ENCODE measurements at places on chromosomes 1 and 21. TPM values are rescaled to one million over a fixed set of nuclear protein-coding genes. Genes with fewer than 3 reads are reported as not detected.

- H3K36me3 ChIP-seq: peaks cover 23% of the 10 kb centered on the region
- no peak for ATAC-seq
- H3K27me3 ChIP-seq: no peaks in the 10 kb centered on the region
- no peak overlapping the region for H3K4me3 ChIP-seq
- no peaks in the 10 kb centered on the region for H3K4me1 ChIP-seq
These were observed 15.1 kb downstream of the CYP4B1 start for GRCh38 chr1:46813858-46814396.

- H3K27me3 ChIP-seq: no peaks in the 10 kb centered on the region
- ATAC-seq: no peak
- no peak overlapping the region for H3K4me3 ChIP-seq
- H3K36me3 ChIP-seq: no peaks in the 10 kb centered on the region
These were observed 113.5 kb downstream of the XCL2 start for GRCh38 chr1:168430321-168430720.

- no peaks in the 10 kb centered on the region for H3K36me3 ChIP-seq
- no peaks in the 10 kb centered on the region for H3K4me1 ChIP-seq
- ATAC-seq: no peak
- no peak overlapping the region for H3K4me3 ChIP-seq
These were observed 178.8 kb downstream of the NR5A2 start for GRCh38 chr1:200206340-200206739.

ADORA3 gene
- 3.4 TPM for total RNA-seq

DNA sequence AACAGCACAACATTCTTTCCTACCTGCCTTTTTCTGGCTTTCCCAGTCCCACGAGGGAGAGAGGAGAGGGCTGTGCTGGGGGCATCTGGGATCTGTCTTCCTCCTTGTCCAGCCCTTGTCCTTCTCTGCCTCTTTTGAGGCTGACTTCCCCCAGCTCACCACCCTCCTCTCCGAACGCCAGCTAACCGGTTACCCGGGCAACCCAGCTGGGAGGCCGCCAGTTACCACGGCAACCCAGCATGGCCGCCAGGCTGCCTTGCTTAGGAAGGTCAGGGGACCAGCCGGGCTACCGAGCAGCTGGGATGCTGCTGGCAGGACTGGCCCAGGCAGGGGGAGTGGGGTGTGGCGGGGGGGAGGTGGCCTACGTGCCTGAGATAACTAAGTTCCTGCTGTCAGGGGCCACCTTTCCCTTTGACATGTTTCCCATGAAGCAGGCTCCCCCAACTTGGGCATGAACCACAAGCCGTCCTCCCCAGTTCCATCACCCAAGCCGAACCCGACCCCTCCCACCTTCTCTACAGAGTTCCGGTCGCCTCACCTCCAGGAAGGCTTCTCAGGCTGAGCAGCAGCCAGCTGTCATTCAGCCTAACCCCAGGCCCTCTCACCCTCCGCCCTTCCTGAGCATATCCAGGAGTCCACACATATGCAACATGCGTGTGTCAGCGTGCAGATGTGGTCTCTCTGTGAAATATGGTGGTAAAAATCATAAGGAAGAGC, 8.7 kb downstream of the PLEKHA6 start:
- peaks cover 36% of the 10 kb centered on the region for H3K4me1 ChIP-seq
- peak; percentile 66 for ATAC-seq
- H3K27ac ChIP-seq: peak overlapping the region; percentile 53
- H3K27me3 ChIP-seq: peaks cover 47% of the 10 kb centered on the region
- H3K4me3 ChIP-seq: no peak overlapping the region
- no peaks in the 10 kb centered on the region for H3K36me3 ChIP-seq

AMY1B gene
- not detected for total RNA-seq

- no peak overlapping the region for H3K4me3 ChIP-seq
- H3K4me1 ChIP-seq: peaks cover 11% of the 10 kb centered on the region
- no peak overlapping the region for H3K27ac ChIP-seq
- no peaks in the 10 kb centered on the region for H3K36me3 ChIP-seq
These were observed 16.2 kb upstream of the GPR157 start for GRCh38 chr1:9145021-9145668.

- no peaks in the 10 kb centered on the region for H3K27me3 ChIP-seq
- peak; percentile 28 for ATAC-seq
- H3K27ac ChIP-seq: peak overlapping the region; percentile 59
- no peaks in the 10 kb centered on the region for H3K36me3 ChIP-seq
- peak overlapping the region; percentile 6 for H3K4me3 ChIP-seq
These were observed 322.5 kb upstream of the ADGRL2 start for GRCh38 chr1:81478219-81478618.

HSD17B7 gene
- 11.3 TPM for total RNA-seq

- H3K4me3 ChIP-seq: peak overlapping the region; percentile 13
- no peaks in the 10 kb centered on the region for H3K36me3 ChIP-seq
- no peak overlapping the region for H3K27ac ChIP-seq
- H3K4me1 ChIP-seq: peaks cover 27% of the 10 kb centered on the region
- no peak for ATAC-seq
- H3K27me3 ChIP-seq: peaks cover 58% of the 10 kb centered on the region
These were observed 2.6 kb upstream of the TDRD10 start for GRCh38 chr1:154499446-154499845.

RPTN gene
- not detected for total RNA-seq

FMO1 gene
- 0.81 TPM for total RNA-seq

FCGR3B gene
- total RNA-seq: 0.66 TPM

GRCh38 chr1:183575606-183576005, 14.7 kb downstream of the NCF2 start:
- H3K27me3 ChIP-seq: no peaks in the 10 kb centered on the region
- no peak overlapping the region for H3K4me3 ChIP-seq
- no peak overlapping the region for H3K27ac ChIP-seq
- no peaks in the 10 kb centered on the region for H3K4me1 ChIP-seq
- H3K36me3 ChIP-seq: no peaks in the 10 kb centered on the region

GRCh38 chr1:109802901-109803561, 39.3 kb upstream of the EPS8L3 start:
- H3K27me3 ChIP-seq: no peaks in the 10 kb centered on the region
- peak overlapping the region; percentile 60 for H3K27ac ChIP-seq
- H3K36me3 ChIP-seq: no peaks in the 10 kb centered on the region
- no peak for ATAC-seq
- H3K4me3 ChIP-seq: no peak overlapping the region

SPATA1 gene
- total RNA-seq: 1.2 TPM

- H3K36me3 ChIP-seq: no peaks in the 10 kb centered on the region
- ATAC-seq: no peak
- no peaks in the 10 kb centered on the region for H3K27me3 ChIP-seq
- H3K4me1 ChIP-seq: no peaks in the 10 kb centered on the region
These were observed 27.7 kb upstream of the SYT6 start for GRCh38 chr1:114181356-114181755.

DNA sequence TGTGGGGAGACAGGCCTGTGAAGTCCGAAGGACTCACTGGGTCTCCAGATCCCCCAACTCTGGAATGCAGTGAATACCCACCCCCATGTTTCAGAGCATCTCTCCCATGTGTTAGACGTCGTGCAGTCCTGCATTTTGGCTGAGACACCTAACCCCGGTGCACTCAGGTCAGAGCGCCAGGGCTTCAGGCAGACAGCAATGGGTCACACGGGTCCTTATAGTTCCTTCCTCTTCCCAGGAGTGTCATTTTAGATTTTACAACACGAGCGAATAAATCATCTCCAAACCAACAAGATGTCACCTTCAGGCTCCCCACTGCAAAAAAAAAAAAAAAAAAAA, 5.1 kb downstream of the PRRX1 start:
- H3K27ac ChIP-seq: no peak overlapping the region
- H3K4me1 ChIP-seq: peaks cover 24% of the 10 kb centered on the region
- H3K4me3 ChIP-seq: no peak overlapping the region
- H3K27me3 ChIP-seq: peaks cover 97% of the 10 kb centered on the region
- H3K36me3 ChIP-seq: no peaks in the 10 kb centered on the region

DNA sequence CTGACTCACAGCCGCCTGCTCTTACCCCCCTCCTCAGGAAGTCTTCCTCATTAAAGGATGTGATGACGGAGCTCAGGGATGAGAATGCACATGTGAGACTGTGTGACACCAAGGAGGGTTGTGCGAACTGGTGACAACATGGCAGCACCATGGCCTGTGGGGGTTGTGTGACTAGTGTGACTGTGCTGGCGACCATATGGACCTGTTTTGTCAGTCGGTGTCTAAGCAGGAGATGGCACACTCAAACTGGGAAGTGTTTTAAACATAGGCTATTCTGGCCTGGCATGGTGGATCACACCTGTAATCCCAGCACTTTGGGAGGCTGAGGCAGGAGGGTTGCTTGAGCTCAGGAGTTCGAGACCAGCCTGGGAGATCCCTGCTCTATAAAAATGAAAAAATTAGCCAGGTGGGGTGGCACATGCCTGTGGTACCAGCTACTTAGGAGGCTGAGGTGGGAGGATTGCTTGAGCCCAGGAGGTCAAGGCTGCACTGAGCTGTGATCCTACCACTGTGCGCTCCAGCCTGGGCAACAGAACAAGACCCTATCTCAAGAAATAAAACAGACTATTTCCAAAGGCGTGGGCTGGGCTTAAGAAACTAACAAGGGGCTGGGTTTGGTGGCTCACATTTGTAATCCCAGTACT, 7.4 kb downstream of the TRNP1 start:
- H3K4me3 ChIP-seq: no peak overlapping the region
- peaks cover 100% of the 10 kb centered on the region for H3K4me1 ChIP-seq

LRRIQ3 gene
- 0.46 TPM for total RNA-seq

All from gastroesophageal sphincter (tissue), 4 donors.